Activated CD4-positive, alpha-beta T cell treated with anti-CD3 and anti-CD28 coated beads for 24 hours (primary cell): ENCODE measurements at places on chromosomes 7 and 10.

DNA sequence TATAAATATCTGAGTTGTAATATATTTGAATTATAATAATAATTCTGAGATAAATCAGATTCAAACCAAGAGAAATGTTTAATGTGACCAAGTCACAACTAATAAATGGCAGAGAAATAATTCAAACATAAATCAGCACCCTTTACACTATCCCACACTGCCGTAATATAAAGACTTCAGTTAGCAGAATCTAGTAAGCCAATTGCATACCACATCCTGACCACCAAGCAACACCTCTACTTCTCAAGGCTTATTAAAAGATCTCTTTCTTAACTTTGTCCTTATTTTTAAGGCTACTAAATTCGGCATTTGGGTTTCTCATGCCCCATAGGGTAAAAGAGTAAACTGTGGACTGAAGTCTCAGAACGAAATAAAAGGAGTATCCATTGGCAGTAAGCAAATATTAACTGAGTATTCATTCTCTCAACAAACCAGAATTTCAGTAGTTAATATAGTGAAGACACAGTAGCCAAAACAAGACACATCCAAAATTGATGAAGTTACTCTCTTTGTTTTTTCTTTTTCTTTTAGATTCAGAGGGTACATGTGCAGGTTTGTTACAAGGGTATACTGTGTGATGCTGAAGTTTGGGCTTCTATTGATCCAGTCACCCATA, 14.8 kb downstream of the ACBD5 start:
- DNase-seq = no peak

DNA sequence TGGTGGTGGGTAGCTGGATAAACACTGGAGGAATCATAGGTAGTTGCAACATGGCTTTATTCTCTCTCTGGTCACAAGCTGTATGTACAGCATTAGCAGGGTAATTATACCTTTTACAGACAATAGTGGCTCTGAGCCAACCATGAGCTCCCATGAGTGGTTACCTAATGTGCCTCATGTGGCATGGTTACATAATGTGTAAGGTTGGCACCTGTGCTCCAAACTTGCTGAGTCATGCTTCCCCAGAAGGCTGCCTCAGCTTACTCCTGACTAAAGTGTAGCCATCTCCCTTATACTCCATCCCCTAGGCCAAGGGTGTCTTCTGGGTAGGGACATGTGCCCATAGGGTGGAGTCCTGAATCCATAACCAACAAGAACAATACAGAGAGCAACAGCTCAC, 345.3 kb upstream of the SEMA3C start:
- no peak for DNase-seq

DNA sequence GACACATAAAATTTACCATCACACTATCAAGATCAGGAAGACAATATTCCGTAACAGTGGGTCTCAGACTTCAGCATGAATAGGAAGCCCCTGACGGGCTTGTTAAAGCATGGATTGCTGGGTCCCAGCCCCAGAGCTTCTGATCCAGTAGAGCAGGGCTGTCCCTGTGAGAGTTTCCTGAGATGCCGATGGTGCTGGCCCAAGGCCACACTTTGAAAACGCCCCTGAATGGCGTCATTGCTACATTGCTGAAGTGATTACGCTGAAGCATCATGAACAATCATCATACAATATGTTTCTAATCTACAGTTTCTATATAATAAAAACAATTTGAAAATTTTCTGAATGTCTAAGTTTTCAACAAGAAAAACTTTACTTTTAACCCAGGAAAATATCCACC, 38.0 kb upstream of the TMEM72 start:
- no peak for DNase-seq

GRCh38 chr10:86716466-86716865, 40.0 kb upstream of the BMPR1A start:
- no peak for DNase-seq

DNA sequence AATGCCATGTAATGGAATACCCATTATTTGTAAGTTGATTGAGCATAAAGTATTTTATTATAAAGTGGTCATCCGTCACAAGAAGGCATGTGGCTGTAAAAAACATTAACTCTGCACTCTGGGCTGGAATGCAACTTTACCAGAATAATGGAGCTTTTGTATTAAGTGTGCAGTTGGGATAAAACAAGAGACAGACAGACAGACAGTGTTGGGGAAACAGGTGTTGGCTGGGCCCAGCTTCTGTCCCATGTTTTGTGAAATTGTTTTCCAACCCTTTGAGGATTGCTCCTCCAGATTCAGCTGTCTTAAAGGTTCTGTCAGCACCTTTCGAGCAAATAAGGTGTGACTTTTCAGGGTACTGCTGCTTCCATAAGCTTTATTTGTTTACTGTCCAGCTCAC, 67.9 kb upstream of the NFKB2 start:
- no peak for DNase-seq

- no peak for DNase-seq
These were observed 21.5 kb downstream of the RBM33 start for GRCh38 chr7:155665957-155666287.

GRCh38 chr7:97307521-97308108, 190.1 kb downstream of the SDHAF3 start:
- no peak for DNase-seq

GRCh38 chr10:132648072-132648850, 110.7 kb downstream of the INPP5A start:
- DNase-seq = no peak

DNA sequence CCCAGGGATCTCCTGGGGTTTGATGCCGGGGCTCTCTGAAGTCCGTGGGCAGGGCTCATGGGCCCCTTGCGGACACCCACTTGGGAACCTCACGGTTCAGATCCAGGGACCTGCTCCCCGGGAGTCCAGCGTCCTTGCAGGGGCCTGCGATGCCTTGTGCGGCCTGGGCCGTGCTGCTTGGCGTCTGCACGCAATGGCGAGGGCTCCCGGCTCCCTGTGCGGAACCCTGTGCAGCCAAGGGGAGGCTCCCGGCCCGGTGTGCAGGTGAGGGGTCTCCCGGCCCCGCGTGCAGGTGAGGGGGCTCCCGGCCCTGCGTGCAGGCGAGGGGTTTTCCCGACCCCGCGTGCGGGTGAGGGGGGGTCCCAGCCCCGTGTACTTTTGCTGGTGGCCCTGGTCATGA, 146.7 kb downstream of the DNAJB6 start:
- DNase-seq = no peak

DNA sequence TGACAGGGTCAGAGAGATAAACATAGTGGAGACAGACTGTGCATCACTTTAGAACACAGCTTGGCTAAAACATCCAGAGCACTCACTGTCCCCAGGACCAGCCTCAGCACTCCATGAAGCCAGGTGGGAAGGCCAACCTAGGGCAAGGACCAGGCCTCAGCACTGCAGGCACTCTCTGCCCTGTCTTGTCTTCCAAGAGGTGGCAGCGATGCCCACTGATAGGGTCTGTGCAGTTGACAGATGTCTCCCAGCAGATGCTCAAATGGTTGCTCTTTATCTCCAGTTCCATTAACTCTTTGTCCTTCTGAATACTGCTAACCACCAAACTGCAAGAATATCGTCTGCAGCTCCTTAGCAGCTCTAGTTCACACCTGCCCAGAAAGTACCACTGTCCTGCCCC, 9.1 kb downstream of the DDX56 start:
- DNase-seq = no peak

DNA sequence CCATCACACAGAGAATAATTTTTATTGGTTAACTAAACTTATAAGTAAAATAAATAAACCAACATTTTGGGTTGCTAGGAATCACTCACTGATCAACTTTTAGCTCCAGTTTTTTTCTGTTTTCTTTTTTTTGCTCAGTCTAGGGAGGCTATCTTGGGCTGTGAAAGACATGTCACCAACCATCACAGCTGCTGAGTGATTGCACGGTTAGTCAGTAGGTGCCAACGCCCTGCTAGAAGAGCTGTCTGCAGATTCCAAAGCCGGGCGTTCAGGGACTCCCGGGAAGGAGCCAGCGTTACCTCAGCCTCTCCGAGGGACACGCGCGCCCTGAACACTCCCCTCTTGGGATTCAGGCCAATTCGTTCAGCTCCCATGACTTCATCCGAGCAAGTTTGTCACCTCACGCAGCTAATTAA, 604 bp upstream of the STAM start:
- DNase-seq = no peak

DNA sequence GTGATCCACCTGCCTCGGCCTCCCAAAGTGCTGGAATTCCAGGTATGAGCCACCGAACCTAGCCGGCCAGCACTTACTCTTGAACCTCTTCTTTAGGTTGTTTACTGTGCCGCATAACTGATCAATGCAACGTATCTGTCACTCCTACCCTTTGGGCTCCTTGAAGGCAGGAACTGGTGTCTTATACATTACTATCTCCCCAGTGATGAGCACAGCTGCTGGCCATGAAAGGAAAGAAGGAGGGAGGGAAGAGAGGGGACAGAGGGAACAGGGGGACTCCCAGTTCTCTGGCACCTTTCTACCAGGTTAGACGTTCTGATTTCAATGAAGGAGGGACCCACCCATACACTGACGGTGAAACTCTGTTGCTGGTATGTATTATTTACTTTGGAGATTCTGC, 111.8 kb upstream of the NANOS1 start:
- DNase-seq = no peak

DNA sequence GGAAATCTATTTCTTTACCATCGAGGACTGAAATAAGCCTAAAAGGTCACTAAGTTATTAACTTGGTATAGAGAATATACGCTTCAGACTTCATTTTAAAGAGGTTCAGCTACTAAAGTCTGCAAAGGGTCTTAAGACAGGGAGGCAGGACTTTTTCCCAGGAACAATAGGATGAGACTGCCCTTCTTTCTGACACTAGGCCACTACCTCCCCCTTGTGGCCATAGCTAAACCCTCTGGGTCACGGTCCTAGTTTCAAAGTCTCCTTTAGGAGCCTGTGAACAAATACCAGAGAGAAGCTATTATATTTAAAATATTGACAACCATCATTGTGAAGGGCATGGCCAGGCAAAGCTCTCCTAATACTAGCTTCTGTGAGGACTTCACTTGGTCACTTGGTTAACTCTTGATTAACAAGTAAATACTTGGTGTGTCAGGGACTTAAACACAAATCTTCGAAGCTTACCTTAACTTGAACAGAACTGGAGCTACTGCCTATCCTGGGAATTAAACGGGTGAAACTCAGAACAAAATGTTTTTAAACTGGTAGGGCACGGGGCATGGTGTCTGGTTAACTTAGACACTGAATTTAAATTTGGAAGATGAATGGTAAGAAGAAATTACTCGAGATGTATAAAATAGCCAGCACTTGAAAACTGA, 75.6 kb downstream of the CCDC6 start:
- no peak for DNase-seq

- no peak for DNase-seq
These were observed 260.2 kb upstream of the TMEM72 start for GRCh38 chr10:44650691-44651661.

- no peak for DNase-seq
These were observed 36.4 kb downstream of the LHPP start for GRCh38 chr10:124498056-124498455.

GRCh38 chr10:36341471-36341870, 699.4 kb upstream of the FZD8 start:
- DNase-seq = no peak

- no peak for DNase-seq
These were observed 74.8 kb upstream of the SVIL start for GRCh38 chr10:29709484-29710002.

DNA sequence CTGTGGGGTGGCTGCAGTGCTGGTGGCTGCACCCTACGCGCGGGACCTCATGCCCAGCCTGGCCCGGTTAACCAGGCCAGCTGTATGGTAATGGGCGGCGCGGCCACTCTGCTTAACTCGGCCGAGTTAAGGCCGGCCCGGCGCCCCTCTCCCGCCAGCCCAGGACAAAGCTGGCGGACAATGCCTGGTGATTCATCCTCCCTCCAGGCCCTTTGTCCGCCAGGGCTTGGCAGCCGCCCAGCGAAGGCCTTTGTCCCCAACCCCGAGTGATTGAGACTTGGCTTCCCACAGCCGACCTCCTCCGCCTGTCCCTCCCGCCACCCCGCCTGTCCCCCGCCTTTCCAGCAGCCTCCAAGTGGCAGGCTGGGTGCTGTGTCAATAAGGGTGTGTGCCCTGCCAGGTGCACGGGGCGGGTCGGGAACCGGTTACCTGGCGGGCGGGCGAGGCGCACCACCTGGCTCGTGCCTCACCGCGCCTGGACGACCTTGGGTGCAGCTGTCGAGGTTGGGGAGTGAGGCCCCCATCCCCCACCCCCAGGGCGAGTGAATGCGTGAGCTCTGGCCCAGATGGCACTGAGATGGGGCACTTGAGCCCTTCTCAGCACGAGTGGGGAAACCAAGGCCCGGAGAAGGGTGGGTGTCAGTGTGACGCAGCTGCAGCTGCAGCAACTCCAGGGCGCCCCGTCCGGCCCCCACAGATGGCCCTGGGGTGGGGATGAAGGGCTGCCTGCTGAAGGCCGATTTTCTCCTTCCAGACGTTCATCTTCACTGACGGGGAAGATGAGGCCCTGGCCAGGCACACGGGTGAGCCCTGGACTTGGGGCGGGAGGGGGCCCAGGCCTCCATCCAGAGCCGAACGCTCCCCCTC, 4.6 kb downstream of the LFNG start:
- DNase-seq = no peak

DNA sequence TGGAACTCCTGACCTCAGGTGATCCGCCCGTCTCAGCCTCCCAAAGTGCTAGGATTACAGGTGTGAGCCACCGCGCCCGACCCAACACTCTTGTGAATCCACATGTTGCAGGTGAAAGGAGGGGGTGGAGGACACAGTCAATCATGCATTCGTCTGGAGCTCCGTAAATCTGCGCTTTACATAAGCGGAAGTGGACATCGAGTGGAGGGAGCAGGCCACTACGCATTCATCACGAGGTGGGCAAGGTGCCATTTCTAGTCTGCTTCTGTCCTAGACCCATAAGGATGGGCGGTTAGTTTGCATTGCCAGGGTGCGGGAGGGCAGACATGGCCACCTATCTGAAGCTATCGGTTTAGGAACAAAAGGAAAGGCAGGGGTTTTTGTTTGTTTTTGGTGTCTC, 225.2 kb upstream of the TCERG1L start:
- no peak for DNase-seq

DNA sequence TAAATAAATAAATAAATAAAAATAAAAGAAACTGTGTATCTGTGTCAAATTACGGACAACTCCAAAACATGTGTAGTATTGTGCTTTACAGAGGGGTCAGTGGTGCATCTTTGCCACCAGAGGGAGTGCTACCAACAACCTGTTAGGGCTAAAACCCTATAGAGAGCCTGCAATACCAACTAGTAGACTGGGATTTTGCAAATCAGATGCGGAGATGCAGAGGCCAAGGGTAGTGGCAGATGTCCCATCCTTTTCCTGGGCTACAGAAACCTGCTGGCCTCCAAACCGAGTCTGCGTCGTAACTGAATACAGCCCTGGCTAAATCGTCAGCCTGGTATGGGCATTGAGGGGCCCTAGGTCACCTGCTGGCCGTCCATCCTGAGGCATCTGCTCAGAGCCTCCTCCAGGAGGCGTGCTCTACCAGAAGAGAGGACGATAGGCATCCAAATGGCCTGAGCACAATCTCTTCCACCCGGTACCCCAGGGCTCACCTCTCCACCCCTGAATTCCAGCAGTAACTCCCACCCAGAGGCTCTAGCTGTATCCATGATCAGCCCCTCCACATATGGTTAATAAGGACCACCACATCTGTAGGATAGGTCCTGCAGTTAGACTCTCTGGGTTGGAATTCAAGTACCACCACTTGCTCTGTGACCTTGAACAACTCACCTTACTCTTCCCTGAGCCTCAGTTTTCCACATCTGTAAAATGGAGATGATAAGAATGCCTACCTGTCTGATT, 6.2 kb upstream of the RRP12 start:
- DNase-seq = no peak

- DNase-seq = no peak
These were observed 80.9 kb downstream of the PFKFB3 start for GRCh38 chr10:6283655-6284054.
